ENCODE measurements at places on chromosomes 12 and 14.

DNA sequence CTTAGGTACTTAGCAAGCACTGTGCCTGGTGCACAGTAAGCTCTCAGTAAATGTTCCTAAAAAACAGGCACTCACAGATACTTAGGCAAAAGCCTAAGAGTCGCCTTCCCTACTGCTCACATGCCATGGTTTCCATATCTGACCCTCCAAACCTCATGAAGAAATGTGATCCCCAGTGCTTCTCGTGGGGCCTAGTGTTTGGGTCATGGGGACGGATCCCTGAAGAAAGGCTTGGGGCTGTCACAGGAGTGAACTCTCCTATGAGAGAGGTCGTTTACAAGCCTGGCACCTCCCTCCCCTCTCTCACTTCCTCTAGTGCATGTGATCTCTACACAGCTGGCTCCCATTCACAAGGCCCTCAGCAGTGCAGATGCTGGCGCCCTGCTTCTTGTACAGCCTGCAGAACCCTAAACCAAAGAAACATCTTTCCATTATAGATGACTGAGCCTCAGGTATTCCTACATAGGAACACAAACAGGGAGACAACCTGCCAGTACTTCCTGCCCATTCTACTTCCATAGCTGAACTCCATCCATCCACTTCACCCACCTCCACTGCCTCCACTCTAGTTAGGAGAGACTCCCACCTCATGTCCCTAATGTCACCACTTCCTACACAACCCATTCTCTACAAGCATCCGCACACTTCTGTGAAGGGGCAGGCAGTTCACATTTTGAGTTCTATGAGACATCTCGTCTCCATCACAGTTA lies 2.9 kb downstream of the SLC15A4 start:
- DNase-seq, result peak; percentile 11

DNA sequence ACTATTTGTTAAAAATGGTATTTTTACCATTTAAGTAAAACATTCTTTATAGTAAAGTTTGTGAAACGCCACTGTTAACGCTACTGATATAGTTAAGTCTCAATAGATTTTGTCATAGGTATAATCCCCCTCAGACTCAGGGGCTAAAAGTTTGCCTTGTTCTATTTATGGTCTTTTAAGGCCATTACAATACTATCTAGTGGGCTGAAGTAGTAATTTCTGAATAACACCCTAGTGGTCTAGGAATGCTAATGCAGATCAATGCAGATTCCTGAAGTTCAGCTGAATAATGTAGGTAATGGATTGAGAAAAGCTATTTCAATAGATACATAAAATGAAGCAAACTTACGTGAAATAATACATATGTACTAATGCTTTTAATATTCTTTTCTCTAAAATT lies 989.3 kb upstream of the NOVA1 start:
- DNase-seq, result no peak

DNA sequence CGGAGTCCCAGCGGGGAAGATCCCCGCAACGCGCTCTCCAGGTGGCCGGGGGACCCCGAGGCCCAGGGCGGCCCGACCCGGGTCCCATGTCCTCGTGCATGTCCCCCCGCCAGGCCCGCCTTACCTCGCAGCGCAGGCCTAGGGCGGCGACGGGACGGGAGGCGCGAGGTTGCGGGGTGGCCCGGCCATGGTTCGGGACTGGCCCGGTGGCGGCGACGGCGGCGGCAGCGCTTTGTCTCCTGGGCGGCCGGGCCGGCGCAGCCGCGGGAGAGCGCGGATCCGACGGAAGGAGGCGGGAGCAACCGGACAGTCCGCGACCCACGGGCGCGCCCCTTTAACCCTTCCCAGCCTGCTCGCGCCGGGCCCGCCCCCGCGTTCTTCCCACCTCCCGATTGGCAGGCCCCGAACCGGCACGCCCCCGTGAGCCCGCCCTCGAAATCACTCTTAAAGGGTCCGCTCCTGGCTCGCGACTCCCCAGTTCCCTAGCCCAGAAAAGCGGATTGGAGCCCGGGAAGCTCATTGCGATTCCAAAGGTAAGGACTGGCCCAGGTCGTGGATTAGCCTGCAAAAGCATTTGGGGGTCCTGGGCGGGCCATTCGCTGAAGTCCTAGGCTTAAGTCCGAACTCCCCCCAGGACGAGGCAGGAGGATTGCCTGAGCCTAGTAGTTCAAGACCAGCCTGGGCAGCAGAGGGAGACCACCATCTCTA lies at the start of gene PHETA1:
Gene PHETA1, minus strand, starts transcription at position 308 of the 708 bp plus-strand sequence. CDS start 5,668 bp downstream, outside the sequence.
- peak; percentile 90 for DNase-seq

DNA sequence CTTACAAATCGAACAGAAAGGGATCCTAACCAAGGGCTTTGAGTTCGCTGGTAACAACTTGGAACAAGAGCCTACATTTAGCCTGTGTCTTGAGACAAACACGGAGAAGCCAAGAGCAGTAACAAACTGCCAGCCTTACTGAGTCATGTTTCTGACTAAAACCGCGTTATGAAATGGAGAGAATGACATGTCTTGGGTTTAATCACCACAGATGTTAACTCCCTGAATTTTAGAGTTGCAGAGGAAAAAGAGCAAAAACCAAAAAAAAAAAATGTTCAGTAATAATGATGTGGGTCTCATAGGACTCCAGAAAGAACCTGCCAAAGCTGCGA lies 1.0 kb downstream of the BLTP3B start:
- DNase-seq, result peak; percentile 87

DNA sequence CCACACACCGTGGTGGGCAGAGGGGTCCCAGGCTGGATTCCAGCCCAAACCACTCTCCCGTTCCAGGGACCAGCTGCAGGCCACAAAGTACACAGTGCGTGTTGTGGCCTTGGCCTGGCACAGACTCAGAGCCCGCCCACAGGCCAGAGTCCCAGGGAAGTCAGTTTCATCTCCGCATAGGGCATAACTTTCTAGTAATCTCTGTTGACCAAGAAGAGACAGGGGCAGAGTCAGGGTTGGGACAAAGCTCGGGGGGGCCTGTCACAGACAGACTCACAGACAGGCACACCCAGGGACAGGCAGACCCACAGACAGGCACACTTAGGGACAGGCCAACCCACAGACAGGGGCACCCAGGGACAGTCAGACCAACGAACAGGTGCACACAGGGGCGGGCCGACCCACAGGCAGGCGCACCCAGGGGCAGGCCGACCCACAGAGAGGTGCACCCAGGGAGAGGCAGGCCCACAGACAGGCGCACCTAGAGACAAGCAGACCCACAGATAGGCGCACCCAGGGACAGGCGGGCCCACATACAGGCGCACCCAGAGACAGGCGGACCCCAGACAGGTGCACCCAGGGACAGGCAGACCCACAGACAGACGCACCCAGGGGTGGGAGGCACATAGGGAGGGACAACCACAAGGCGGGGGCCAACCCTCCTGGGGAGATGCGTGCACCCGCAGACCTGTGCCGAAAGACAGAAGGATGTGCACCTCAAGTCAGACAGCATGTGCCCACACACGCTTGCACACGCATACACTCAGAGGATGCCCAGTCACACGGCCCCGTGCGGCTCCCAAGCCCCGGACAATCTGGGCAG lies 323.3 kb upstream of the RTL1 start:
- DNase-seq, result no peak

DNA sequence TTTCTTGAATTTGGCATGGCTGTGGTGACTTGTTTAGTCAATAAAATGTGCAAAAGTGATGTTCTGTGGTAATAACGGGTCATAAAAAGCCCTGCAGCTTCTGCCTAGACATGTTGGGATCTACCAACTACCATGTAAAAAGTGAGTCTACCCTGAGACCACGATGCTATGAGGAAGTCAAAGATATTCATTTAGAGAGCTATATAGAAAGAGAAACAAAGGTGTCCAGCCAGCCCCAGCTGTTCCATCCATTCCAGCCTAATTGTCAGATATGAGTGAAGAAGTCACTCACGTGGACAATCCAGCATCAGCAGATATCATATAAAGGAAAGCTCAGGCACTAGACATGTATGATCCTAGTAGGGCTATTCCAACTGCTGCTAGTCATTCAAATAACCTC lies 117.2 kb upstream of the SSTR1 start:
- DNase-seq, result no peak

- no peak for DNase-seq
These were observed 68.6 kb downstream of the ACTN1 start for GRCh38 chr14:68910540-68910939.

- DNase-seq, result no peak
These were observed 48.4 kb upstream of the SYT10 start for GRCh38 chr12:33488036-33488435.

GRCh38 chr14:58770491-58770982 lies 132.8 kb downstream of the DACT1 start:
- DNase-seq, result no peak

GRCh38 chr12:84408936-84409335 lies 503.7 kb downstream of the SLC6A15 start:
- no peak for DNase-seq

- DNase-seq, result peak; percentile 69
These were observed 358.6 kb downstream of the DUSP6 start for GRCh38 chr12:88993651-88994050.

DNA sequence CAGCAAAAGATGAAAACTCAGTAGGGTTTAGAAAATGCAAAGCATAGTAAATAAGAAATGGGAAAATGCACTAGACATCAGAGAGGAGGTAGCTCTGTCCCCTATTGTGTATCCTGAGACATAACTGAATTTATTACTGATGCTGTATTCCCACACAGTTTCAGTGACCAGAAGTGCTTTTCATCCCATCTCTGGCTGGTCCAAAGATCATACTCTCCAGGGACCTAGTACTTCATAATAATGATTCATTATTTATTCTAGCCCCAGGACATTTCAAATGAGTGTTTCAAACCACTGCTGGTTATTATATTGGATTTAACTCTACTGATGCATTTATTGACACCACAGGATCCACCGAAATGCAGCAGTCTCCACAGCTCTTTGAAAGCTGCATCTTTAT lies 163.3 kb downstream of the PAWR start:
- DNase-seq, result no peak

- DNase-seq, result no peak
These were observed 165.6 kb downstream of the ZFP36L1 start for GRCh38 chr14:68627050-68627867.

- DNase-seq, result no peak
These were observed 110.0 kb upstream of the CPM start for GRCh38 chr12:69042970-69043369.

DNA sequence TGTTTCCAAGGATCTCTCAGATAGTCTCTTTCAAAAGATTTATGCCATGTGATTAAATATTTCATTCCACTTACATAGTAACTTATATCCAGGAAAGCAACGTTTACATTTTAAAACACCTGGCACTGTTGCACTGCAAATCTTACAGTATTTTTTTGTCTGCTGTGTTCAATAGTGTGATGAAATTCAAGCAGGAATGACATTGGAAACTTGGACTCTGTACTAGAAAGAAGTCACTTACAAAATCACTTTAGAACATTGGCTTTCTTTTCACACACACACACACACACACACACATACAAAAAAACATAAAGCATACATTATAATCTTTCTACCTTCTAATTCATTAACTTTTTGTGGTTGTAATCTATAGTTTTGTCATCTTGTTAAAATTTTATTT lies 66.2 kb upstream of the USP15 start:
- DNase-seq, result no peak

GRCh38 chr14:33669111-33669510 lies 281.8 kb downstream of the EGLN3 start:
- peak; percentile 73 for DNase-seq

DNA sequence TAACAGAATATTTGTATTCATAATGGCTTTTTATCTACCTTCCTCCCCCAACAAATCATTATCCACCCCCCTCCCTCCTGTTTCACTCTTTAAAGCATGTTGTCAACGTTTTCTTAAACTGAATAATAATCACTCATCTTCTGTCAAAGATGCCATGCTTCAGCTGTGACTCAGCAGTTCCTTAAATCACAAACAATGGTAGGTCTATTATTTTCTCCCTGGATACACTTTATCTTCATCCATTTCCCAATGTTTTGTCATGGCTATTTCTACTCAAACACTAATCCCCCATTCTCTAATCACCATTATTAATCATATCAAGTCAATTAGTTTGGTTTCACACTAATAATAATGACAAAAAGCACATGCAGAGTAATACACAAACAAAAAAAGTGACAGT lies 6.5 kb downstream of the CLEC12B start:
- no peak for DNase-seq

DNA sequence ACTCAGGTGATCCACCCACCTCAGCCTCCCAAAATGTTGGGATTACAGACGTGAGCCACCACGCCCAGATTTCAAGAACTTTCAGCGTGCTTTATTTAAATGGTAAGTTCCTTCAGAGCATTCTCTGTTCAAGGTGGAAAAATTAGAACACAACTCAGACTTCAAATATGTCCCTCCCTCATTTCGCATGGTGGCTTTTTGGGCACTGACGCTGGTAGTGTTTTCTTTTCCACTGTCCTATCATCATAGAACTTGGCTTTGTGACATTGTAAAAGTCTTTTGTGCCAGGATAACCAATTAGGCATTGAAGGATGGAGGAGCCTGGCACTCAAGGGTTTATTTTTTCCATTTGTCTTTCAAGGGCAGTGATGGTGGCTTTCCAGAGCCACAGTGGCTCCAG lies 190.8 kb downstream of the NUAK1 start:
- no peak for DNase-seq

DNA sequence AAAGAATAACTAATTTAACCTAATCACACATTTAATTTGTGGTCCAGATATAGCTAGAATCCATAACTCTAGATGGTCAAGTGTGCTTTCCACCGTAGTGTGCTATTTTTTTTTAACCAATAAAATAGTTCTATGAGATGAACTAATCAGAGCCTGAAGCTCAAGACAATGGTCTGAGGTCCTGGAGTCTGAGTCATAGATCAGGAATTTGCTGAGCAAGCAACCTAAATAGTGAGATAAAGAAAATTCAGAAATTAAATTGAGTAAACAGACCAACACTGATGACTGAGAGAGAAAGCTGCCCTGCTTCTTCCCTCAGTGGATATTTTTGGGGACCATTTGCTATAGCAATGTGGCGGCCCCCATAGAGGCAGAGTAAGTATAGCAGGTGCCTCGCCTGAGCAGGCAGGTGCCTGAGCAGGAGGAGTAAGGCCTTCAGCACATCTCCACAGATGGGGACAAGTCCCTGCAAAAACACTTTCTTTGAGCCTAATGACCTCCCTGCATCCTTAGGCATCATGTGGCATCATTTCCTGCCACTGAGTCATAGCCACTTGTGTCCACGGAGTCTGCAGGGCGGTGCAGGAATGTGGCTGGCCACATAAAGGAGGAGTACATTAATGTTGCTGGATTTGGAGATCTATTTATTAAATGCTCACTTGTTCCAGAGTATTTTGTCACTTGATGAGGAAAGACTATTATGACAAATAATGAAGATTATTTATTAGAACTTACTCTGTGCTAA lies 13.9 kb upstream of the CLEC4E start:
- DNase-seq, result no peak

- DNase-seq, result no peak
These were observed 28.5 kb downstream of the DAAM1 start for GRCh38 chr14:59217011-59217410.

GRCh38 chr12:12334367-12335040 lies 15.5 kb downstream of the MANSC1 start:
- peak; percentile 61 for DNase-seq

DNA sequence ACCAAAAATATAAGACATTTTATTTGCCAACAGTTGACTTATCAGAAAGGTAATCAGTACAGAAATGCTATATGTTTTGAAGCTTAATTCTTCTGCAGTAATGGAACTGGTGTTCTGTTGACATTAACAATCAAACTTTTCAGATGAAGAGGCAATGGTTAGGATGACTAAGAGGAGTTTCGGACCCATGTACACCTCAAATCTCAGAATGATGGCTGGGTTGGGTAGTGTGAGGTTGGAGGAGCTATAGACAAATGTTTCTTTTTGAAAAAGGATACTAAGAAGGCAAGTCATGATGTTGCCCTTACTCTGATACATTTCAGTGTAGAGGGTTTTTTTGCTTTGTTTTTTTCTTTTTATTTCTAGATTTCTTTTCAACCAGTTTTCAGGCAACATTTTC lies 66.9 kb downstream of the KNTC1 start:
- DNase-seq, result no peak
